Bronchial epithelial cell (primary cell): ENCODE measurements at places on chromosomes 11 and 22.

DNA sequence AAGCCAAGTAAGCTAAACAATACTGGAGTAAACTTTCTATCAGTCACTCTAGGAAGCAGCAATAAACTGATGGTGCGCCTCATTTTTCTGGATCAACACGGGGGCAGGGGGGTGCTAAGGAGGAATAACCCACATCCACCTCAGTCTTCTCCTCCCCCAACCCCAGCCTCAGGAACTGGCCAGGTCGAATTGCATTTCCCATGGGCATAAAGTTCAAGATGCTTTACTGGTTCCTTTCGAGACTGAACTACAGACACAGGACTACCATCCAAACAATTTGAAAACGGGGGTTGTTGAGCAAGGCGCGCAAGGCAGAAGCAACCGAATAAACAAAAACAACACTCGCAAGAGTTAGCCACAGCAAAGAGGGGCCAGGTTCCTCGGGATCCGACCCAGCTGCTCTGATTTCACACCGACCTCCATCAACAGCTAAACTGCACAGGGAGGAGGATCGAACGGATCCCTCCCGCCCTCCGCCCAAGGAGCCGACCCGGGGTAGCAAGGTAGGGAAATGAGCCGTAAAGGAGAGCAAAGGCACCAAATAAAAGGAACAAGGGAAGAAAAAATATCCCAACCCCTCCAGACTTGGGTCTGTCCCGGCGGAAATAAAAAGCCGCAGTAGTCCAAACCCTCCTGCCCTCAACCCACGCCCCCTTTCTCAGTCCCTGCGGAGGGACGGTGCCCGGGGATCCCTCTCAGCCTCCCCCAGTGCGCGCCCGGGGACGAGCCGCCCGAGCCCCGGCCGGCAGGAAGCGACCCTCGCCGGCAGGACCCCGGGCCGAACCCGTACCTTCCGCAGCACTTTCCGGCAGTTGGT lies 801 bp downstream of the SESN3 start:
- DNase-seq: peak; percentile 26

DNA sequence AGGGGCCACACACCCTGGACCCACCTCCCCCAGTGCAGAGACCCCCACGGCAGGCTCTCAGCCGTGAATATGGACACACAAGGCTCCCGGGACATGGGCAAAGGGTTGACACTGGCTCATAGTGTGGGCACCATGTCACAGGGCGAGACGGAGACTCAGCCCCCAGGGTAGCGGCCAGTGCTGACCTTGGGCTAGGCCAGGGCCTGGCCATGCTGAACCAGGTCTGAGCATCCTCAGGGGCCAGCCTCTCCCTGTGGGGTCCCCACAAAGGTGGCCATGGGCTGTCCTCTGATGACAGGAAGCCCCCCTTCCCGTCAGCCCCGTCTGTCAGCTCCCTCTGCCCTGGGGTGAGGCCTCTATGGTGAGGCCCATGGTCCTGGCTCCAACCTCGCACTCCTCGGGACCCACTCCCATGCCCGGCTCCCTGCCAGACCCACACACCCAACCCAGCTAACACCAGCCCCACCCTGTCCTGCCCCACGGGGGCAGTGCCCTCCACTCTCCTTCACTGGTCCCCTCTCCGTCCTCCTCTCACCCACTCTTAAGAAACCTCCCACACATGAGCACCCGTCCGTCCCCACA lies 19.0 kb upstream of the PRODH start:
- no peak for DNase-seq

GRCh38 chr11:8177136-8177535 lies 8.3 kb upstream of the RIC3 start:
- no peak for DNase-seq

DNA sequence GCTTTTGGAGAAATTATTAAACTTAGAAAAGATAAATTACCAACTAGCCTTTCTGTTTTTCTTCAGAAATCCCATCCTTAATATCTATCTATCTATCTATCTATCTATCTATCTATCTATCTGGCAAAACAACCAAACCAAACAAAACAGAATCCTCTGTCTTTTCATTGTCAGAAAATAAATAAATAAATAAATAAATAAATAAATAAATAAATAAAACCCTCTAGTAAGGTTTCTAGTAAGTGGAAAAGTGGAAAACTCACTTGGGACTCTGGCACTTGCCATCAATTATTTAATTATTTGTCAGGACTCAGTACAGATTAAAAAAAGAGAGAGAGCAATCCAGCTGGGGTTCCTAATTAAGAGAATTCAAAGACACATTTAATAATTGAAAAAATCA lies 556.2 kb upstream of the CHORDC1 start:
- no peak for DNase-seq

- no peak for DNase-seq
Observed at GRCh38 chr11:133745791-133746190, 99.5 kb downstream of the SPATA19 start.

- no peak for DNase-seq
Observed at GRCh38 chr11:45692808-45693453, 27.5 kb upstream of the CHST1 start.

DNA sequence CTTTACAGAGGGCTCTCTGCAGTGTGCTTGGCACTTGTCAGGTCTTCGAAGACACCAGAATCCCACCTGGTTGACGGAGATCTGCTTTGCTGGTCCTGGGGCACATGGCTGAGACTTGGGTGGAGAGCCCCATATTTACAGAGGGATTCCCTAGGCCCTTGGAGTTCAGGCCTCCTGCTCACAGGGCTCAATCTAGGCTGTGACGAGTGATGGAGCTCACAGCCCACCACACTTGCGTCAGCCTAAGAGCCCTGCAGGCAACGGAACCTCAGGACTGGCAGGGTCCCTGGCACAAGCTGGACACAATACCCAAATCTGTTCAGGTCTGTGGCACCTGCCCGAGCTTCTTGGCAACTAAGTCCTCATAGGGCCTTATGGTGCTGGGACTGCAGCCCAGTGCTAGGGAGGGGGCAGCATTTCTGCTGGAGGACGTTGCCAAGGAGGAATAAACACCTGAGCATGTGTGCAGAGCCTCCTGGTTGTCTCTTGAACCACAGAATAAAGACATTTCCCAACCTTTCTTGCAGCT lies 59.1 kb downstream of the KCNC1 start:
- no peak for DNase-seq

DNA sequence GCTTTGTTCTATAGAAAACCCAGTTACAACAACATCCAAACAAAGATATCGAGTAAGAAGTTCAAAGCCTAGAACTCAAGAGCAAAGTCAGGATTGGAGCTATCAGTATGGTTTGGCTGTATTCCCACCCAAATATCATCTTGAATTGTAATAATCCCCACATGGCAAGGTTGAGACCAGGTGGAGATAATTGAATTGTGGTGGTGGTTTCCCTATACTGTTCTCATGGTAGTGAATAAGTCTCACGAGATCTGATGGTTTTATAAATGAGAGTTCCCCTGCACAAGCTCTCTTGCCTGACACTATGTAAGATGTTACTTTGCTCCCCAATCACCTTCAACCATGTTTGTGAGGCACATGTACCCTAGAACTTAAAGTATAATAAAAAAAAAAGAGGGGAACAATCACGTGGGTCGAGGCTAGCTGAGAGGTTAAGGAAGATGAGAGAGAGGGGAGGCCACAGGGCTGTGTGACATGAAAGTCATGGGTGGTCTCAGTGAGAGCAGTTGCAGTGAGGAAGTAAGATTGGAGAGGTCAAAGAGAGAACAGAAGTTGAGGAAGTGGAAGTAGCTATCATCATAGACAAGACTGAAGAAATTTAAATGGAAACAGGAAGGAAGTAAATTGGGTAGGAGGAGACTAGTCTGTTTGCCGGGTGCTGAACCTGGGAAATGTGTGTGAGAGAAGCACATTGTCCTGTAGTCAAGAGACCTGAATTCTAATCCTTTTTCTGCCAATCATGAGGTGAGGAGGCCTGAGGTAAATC lies 80.1 kb upstream of the CD44 start:
- no peak for DNase-seq

DNA sequence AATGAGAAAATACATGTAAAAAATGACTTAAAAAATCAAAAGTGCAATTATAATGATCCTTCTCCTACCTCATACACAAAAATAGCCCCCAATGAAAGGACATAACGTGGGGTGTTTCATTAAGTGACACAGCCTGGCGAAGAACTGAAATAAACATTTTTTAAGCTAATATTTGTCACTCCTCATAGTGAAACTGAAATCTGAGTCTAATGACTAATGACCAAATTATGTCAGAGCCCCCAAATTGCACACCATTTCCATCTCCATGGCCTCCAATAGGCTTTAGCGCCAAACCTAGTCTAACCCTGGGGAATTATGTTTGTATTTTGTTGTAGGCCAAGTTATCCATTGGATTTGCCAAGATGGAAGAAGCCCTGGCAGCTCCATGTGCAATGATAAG lies 119.1 kb downstream of the WT1 start:
- DNase-seq: no peak

GRCh38 chr22:36334821-36335603 lies 52.8 kb downstream of the MYH9 start:
- peak; percentile 59 for DNase-seq

DNA sequence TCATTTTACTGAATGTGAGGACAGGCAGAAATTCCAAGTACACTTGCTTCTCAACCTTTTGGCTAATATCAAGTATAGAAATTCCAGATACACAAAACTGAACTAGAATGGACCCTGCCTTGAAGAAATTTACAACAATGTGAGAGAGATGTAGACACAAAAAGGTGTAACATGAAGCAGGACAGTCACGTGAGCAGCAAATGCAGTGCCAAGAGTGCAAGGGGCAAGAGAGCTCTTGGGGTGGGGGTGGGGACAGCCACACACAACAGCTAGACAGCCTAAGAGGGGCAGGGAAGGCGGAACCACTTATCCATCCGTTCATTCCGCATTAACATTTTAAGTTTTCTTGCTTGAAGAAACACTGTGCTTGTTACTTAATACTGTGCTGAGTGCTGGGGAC lies 28.9 kb downstream of the PLEKHA7 start:
- DNase-seq: no peak

GRCh38 chr11:34105957-34106504 lies 602 bp downstream of the NAT10 start:
- DNase-seq: peak; percentile 14

- DNase-seq: no peak
Observed at GRCh38 chr11:99505316-99505715, 484.6 kb downstream of the CNTN5 start.

DNA sequence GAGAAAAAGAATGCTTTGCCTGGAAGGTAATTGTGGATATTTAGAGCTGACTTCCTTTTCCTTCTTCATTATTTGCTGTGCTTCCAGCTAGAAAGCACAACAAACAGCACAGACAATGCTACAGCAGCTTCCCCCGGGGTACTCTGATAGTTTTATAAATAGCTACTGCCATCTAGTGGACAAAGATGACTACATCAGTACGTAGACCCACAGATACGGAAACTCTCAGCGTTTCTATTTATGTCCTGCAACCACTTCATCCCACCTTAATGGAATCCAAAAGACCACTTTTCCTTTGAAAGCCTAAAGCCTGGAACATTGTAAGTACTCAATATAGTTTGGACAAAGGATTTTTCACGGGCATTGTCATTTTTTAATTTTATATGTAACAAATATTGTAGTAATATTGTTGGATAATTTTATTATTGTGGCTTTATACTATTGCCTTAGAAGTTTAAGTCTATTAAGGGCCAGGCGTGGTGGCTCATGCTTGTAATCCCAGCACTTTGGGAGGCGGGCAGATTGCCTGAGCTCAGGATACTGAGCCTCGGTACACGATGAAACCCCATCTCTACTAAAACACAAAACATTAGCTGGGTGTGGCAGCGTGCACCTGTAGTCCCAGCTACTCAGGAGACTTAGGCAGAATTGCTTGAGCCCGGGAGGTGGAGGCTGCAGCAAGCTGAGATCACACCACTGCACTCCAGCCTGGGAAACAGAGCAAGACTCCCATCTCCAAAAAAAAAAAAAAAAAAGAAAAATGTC lies 7.5 kb downstream of the HSPA8 start:
- DNase-seq: peak; percentile 66

DNA sequence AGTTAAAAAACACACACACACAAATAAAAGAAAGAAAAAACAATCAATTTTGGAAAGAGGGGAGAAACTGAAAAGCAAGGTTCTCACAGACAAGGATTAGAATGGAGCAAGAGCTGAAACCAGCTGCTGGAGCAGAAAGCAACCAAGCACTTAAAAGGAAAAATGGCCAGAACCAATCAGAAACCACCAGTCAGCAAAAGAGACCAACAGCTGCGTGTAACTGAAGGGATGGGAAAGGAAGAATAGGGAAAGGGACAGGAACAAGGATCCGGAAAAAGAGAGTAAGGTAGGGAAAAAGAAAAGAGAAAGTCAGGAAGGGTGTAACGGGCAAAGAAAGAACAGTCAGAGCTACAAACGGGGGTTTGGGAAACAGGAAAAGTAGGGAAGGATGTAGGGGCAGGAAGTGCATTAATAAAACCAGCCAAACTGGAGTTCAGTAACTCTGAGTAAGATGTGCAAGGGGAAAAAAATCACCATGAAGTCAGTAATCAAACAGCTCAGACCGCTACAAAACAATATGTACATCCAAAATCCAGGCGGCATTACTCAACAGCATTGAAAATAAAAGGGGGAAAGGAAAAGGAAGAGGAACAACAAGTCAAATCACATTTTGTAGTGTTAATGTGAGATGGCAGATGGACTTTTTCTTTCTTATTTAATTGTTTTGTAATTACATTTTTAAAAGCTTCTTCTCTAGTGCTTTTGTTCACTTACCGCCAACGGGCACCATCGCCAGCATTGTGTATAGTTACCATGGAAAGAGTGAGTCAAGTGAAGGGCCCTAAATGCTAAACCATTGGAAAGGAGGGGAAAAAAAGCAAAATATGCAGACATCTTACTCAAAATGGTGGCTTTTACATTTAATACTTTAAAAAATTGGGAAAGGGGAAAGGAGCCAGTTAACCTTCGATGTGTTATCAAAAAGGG lies 49.2 kb downstream of the APOL5 start:
- peak; percentile 25 for DNase-seq

DNA sequence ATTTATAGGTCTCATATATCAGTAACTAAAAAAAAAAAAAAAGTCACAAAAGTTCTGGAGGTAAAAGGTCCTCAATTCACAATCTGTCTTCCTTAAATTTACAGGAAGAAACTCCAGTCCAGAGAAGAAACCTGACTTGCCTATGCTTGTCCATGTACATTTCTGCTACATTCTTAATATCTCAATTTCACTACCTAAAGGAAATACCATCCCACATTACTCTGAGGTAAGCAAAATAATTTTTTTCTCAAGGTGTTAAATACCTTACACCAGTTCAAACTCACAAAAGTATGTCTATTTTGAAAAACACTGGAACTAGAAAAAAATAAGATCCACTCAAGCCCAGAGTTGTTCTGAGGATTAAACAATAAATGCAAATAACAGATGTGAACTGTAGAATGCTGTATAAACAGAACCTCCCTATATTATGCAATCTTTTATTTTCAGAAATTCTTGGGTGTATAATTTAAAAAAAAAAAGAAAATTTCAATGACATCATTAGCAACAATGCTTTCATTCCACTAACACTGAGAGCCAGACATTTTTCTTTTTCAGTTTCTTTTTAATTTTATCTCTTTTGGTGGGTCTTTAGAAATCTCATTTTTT lies 49.9 kb upstream of the GDPD4 start:
- peak; percentile 89 for DNase-seq

DNA sequence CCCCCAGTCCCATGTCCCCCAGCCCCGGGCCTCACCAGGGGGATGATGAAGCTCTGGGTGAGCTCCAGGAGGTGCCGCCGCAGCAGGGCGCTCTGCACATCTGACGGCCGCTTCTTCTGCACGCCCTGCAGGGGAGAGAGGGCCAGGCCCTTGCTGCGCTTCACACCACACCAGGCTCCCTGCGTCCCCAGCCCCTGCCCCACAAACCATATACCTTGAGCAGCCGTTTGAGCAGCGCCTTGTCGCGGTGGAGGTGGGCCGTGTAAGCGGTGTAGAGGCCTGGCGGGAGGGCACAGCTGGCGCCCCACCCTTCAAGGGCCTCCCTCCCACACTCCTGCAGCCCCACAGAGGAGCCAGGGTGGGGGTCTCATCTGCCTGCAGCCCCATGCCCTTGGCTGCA lies 6.2 kb upstream of the PLXNB2 start:
- no peak for DNase-seq
